ENCODE measurements at places on chromosomes 11 and 22.

DNA sequence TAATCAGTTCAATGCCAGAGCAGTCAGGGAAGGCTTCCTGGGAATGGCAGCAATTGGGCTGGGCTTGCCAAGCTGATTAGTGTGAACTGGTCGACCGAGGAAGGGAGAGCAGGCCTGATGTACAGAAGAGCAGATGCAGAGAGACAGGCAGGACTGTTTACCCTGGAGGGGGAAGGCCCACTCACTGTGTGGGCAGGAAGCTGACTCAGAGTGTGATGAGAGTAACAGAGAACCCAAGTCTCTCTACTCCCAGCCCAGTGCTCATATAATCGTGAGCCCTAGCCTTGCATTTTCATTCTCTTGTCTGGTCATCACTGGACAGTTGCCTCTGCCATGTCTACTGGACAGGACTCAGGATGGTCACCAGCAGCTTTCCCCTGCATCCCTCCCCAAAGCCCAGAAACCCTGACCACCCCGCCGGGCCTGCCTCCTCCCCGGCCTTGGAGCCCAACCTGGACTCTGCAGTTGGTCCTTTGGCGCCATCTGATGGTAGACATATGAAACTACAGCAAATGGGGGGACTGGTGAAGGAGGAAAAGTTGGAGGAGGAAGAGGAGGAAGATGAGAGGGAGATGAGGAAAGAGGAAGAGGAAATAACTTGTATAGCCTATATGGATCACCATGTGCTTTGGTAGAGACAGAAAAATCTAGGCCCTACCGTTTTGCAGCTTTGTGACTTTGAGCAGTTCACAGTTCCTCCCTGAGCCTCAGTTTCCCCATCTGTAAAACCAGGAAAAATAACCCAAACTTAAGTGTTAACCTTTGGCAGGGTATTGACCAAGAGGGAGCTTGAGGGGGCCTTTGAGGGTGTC, 43.4 kb upstream of the PRDM11 start:
- DNase-seq, result peak; percentile 74

DNA sequence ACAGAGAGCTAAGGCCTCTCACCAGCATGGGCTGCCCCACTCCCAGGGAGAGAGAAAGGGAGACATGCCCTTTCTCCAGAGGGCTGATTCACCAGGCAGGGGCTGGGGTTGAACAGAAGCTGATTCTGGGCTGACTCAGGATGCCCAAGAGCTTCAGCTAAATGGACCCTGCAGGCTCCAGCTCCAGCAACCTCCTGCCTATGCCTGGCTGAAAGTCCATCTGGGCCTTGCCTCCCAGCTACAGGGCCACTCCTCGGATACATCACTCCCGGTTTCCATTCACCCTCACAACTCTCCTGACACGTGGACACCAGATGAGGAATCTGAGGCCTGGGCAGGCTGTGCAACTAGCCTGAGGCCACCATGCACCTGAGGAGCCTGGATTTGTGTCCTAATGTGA, 215.5 kb downstream of the BUD13 start:
- DNase-seq, result no peak

DNA sequence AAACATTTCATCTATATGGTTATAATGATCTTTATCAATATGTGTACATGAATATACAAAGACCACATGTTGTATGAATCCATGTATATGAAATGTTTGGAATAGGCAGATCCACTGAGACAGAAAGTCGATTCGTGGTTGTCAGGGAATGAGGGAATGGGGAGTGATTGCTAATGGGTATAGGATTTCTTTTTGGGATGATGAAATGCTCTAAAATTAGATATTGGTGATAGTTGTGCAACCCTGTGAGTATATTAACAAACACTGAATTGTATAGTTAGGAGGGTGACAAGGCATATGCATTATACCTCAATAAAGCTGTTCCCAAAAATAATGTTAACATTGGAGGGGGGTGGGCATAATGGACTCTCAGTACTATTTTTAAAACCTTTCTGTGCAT, 5.0 kb upstream of the PTPMT1 start:
- no peak for DNase-seq

- DNase-seq, result no peak
These were observed 117.2 kb upstream of the BMAL1 start for GRCh38 chr11:13160346-13160745.

- DNase-seq, result no peak
These were observed 72.7 kb downstream of the FEZ1 start for GRCh38 chr11:125423247-125423849.

DNA sequence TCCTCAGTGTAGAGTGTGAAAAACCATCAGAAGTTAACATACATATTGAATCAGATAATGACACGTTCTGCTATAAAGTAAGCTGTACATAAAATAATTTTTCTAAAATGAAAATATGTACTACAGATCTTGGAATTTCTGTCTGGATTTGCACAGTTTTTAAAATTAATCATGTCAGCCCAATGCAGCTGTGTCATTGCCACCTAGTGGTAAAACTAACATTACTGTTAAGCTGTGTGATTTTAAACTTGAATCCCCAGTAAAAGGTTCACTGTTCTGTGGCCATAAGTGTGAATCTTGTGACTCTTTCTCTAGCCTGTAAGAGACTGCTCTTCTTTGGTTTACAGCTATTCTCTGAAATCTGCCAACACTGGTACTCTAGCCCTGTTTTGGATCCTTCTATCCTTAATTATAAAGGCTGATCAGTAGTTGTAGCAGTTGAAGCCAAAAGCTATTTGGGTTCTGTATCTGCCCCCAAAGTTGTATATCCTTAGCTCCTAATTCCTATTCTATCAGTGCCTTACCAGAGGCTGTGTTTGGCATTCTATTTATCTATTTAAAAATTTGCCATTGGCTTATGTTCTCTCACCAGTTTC, 4.0 kb downstream of the JRKL start:
- no peak for DNase-seq

DNA sequence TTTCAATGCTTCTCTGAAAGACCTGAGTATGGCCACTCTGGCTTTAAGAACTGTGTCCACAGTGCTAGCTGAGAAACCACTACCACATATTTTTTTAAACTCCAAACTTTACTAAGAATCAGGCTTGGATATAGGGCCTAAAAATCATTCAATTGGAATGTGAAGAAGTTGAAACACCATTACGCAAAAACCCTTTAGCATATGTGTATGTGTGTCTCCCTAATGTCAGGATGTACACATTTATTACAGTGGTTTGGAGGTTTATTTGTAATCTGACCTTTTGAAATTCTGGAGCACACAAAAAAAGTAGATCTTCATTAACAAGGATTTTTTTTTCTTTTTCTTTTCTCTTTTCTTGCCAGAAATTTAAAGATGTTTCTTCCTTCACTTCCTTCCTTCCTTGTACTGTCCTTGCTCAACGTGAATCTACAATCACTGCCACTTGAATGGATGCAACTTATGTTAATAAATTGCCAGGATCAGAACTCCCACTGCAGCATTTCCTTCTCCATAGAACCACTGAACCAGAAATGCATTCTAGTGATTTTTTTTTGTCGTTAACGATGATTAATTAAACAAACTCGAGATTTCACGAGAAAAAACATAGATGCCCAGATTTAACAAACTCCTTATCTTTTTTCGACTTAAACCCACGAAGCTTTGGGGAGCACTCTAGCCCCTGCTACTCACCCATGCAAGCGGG, 3.1 kb upstream of the ADM start:
- no peak for DNase-seq

GRCh38 chr11:73218830-73219215, 742 bp downstream of the P2RY2 start:
- DNase-seq, result no peak

GRCh38 chr11:119793335-119793984, 64.5 kb upstream of the NECTIN1 start:
- DNase-seq, result no peak

DNA sequence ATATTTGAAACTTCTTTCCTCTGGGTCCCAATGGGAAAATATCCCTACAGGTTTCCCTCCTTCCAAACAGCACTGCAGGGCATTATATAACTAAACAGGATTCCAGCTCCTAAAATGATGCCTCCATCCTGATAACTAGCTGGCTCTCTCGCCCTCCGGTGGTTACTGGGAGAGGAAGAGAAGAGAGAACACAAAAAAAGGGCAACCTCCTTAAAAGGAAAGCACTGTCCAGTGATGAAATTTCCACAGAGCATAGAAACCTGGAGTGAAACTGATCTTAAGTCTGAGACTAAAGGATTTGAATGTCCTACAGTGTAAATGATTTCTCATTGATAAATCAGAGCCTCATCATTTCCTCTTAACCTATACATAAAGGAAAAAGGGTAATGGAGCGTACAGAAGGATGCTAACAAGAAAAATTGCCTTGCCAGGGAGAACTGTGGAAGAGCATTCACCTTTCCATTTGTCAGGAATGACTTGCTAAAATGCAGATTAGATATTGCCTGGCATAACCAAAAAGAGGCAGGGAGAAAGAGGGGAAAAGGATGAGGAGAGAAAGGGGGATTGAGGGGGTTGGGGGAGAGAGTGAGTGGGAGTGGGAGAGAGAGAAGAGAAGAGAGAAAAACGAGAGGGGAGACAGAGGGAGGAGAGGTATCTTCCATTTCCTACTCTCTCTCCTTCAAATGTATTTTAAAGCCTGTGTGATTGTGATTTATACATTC, 121.3 kb downstream of the APOL5 start:
- no peak for DNase-seq

- DNase-seq, result no peak
These were observed 109.9 kb downstream of the MICAL2 start for GRCh38 chr11:12220305-12220704.

DNA sequence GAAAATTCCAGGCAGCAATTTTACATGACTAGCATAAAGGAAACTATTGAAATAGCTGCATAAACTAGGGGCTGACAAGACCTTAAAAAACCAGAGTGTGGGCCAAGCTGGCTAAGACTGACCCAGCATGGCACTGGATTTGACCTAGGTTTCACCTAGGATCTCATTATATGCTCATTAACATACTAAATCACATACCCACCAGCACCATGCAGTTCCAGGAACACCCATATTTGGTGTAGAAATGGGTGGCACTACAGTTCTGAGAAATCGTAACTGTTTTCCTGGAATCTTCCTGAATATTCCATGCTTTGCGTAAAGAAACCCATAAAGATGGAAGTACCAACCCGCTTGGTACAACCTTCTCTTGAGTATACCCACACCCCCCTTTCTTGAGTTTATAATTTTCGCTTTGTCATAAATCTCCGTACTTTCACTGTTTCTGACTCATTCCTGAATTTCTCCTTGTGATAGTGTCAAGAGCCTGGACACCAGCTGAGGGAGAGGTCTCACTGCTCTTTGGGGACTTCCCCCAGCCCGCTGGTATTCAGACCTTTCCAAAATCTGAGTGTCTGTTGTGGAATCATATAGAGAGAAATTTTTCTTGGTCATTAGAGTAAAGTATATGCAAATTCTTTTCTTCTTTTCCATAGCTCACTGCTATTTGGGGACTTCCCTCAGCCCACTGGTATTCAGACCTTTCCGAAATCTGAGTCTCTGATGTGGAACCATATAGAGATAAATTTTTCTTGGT, 55.1 kb downstream of the MTMR3 start:
- peak; percentile 23 for DNase-seq

- no peak for DNase-seq
These were observed 4.8 kb upstream of the SAA2 start for GRCh38 chr11:18253233-18253632.

- no peak for DNase-seq
These were observed 32.1 kb upstream of the SUSD2 start for GRCh38 chr22:24149198-24149590.

DNA sequence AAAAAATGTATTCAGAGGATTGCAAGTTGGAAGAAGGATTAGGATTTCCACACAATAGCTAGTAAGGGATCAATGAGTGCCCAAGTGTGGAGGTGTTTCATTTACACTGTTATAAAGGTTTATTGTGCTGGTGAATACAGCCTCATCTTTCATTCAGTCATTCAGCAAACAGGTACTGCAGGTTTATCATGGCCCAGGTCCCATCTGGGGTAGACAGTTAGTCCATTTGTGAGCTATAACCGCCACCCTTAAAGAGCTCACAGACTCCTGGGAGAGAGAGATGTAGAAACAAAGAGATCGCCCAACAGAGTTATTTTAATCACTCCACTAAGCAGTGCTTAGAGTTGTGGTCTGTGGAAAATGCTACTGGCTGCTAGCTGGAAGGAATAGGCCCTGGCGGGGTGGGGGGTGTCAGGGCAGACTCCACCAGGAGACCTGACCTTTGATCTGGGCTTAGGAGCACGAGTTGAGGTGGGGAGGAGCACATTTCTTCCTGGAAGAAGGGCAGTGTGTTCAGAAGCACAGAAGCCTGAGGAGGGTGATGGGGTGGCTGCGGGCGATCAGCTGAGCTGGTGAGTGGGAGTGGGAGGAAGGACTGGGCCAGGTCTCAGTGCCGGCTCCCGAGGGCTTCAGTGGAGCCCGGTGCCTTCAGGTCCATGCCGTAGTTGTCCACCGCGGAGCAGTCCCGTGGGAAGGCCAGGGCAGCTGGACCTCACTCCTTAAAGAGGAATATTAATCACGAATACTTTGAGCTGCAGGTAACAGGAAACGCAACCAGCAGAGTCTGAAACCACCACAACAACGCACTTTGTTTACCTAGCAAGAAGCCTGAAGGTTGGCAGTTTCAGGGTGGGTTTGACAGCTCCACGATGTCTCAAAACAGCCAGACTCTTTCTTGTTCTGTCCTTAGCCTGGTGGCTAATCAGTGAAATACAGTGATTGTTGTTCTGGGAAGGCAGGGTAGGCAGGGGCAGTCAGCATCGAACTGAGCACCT, 11.2 kb downstream of the TOM1 start:
- DNase-seq, result no peak

Data from stimulated activated CD4-positive, alpha-beta T cell treated with anti-CD3 and anti-CD28 coated beads, Interleukin-1b, Interleukin-23, amount 100 ng/mL, for 48 hours (primary cell).